Activated CD8-positive, alpha-beta memory T cell treated with anti-CD3 and anti-CD28 coated beads for 1 hour (primary cell): ENCODE measurements at places on chromosomes 2 and 18.

DNA sequence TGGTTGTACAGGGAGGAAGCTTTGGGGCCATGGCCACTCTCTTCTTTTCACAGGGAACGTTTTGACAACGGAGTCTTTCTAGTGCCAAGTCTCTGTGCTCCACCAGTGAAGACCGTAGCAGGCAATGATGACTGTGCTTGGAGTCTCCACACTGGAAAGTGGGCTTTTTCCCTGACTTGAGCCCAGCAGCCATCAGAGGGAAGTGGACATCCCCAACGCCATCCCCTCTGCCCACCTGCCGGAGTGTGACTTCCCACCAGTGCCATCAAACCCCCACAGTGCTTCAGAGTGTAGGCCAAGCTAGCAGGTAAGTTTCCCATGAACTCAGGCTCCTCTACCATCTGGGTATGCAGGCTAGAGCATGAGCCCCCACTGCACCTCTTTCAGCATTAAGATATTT lies 78.7 kb downstream of the APOB start:
- DNase-seq = no peak

GRCh38 chr2:33441235-33441810 lies 35.1 kb upstream of the RASGRP3 start:
- DNase-seq = no peak

GRCh38 chr2:229520691-229521096 lies 193.7 kb downstream of the DNER start:
- no peak for DNase-seq

DNA sequence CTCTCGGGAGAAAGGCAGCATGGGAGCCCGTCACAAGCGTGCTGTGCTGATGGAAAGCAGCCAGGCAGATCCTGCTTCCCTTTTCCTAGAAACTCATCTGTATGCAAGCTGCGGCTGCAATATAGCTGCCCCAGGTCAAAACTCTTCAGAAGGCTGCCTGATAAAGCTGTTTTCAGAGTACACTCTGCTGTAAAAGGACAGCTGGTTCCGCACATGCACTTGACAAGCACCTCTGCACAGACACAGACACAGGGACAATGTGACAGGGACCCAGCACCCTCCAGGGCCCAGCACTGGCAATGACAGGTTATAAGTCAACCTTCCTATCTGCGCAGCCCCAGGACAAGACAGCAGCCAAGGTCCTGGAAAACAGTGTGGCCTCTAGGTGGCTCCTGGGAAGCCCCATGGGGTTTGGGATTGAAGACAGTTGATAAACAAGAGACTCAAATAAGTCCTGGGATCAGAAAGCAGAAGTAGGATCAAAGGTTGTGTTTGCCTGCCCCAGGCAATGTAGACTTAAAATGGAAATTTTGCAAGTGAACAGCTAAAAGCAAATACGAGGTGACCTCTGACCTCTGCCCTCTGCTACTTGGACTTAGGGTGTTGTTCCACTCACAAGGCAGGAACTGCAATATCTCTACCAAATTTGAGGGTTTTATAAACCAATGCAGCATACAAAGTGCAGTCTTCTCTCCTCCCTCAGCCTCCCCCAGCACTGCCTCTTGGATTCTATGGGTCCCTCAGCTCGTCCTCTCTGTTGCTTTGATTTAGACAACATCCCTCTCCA lies 16.9 kb downstream of the SLC66A2 start:
- DNase-seq = no peak

GRCh38 chr2:239394346-239394945 lies 6.4 kb downstream of the HDAC4 start:
- no peak for DNase-seq

- no peak for DNase-seq
Measured at GRCh38 chr2:55771612-55772011, 78.0 kb upstream of the PNPT1 start.

- no peak for DNase-seq
Measured at GRCh38 chr18:986051-986450, 81.4 kb downstream of the ADCYAP1 start.

DNA sequence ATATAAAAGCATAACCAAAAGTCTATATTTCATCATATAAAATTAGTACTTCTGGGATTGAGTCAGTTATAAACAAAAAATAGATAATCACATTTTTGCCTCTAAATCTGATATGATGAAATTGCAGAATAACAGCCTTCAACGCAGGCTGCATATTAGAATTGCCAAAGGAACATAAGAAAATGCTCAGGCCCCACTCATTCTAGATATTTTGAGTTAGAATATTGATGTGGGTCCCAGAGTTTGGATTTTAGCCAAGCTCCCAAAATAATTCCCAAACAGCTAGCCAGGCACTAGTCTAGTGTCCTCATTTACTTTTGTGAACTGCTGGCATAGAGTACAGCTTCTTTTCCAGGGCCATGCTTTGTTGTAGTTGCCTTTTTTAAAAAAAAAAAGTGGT lies 63.5 kb downstream of the ZDBF2 start:
- DNase-seq = no peak

DNA sequence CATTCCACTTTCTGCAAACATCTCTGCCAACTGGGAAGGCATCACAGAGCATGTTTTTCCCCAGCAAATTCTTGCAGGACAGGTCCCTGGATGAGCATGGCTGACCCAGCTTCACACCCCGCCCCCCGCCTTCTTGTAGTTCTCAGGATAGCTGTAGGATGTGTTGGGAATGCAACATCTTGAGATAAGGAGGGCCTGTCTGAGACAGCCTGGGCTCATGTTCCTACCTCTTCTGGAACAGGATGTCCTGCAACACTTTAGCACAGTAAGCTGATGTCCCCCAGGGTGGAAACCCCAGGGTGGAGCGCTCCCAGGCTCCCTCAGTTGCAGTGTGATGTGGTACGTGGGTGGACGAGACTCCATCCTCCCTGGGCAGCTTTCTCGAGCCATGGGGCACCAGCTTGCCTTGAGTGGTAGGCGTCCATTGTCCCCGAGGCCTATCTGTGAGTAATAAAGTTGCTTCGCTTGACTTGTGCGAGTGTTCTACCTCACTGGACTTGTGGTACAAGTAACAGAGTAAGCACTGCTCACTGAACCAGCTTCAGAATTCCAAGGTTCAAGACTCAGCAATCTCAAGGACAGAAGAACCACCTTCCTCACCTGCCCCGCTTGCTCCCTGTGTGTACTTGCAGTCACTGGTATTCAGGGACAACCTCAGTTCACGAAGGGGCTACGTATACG lies 48.6 kb downstream of the EMX1 start:
- DNase-seq = no peak

- DNase-seq = no peak
Measured at GRCh38 chr2:241558532-241559322, at the start of gene BOK. Gene BOK, plus strand, starts transcription at chr2:241558745. Its CDS starts 739 bp downstream, at chr2:241559484.

- DNase-seq = no peak
Measured at GRCh38 chr18:3596637-3597384, 146.8 kb downstream of the TGIF1 start.

DNA sequence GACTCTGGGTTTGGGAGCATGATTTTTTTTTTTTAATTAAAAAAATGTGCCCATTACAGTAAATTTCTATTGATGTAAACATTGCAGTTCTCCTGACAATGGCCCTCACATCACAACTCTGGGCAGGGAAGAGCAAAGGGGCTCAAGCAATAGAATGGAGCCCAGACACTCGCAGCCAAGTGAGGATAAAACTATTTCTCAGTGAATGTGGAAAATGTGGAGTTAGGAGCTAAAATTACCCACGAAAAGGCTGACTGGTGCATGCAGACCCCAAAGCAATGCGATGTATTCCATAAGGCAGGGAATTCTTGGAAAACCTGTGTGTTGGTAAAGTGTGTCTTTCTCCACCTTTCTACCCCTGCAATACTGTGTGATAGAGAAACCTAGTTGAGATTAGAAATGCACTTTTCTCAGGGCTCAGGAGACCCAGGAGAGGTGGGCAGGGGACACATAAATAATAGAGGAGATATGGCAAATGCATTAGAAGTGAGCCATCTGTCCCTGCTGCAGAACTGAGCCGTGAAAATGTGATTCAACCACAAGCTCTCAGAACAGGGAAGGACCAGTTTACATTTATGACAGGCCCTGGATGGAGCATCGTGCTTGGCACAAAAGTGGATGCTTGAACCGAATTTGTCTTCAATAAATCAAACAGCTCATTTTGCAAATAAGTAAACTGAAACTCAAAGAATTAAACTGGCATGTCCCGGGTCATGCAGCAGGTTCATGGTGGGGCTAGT lies 100.1 kb downstream of the MYCN start:
- DNase-seq = no peak
